Cortex of kidney (tissue), 1 donor: ENCODE measurements at places on chromosomes 7 and 10.

DNA sequence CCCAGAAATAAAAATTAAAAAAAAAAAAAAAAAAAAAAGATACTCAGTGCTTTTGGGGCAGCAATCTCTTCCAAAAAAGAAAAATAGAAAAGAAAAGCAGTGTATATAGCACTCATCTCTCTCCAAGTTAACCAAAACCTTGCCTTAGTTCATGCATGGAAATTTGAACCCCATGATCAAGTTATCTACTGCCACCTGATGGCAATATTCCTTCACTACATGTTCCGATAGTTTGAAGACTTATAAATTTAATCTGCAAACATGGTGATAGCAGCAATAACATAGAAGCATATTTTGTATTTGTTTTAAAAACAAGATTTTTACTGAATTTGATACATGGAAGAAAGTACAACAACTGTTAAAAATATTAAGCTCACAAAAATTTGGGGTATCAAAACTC lies 48.6 kb upstream of the SLIT1 start:
- no peak for DNase-seq

GRCh38 chr7:94482796-94483195 lies 26.8 kb upstream of the CASD1 start:
- no peak for DNase-seq

DNA sequence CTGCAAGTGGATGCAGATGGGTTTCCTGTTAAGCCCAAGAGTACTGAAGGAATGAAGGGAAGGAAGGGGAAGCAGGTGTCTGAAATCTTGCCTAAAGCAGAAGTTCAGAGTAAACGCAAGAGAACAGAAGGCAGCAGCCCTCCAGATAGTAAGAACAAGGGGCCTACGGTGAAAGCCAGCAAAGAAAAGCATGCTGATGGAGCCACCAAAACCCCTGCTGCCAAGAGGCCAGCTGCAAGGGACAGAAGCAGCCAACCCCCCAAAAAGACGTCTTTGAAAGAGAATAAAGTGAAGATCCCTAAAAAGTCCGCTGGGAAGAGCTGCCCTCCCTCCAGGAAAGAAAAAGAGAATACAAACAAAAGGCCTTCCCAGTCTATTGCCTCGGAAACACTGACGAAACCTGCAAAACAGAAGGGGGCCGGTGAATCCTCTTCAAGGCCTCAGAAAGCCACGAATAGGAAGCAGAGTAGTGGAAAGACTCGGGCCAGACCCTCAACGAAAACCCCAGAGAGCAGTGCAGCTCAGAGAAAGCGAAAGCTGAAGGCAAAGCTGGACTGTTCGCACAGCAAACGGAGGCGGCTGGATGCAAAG lies 152.5 kb downstream of the LCOR start:
- DNase-seq = no peak

GRCh38 chr7:116630932-116631671 lies 40.9 kb upstream of the MET start:
- no peak for DNase-seq

DNA sequence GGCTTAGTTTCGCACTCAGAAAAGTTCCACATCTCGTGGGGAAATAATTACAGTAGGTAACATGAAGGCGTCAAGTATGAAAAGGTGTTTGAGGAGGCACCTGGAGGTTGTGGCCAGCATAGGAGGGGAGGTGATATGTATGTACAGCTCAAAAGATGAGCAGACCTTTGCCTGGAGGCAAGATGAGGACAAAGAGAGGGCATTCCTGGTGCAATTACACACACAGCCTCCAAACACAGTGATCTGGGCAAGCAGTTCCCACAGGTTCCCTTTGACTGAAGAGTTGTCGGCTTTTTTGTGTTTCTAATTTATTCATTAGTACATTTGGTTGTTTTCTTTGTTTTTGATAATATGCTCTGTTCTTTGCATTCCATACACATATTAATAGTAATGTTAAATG lies 46.9 kb downstream of the CDK14 start:
- no peak for DNase-seq

DNA sequence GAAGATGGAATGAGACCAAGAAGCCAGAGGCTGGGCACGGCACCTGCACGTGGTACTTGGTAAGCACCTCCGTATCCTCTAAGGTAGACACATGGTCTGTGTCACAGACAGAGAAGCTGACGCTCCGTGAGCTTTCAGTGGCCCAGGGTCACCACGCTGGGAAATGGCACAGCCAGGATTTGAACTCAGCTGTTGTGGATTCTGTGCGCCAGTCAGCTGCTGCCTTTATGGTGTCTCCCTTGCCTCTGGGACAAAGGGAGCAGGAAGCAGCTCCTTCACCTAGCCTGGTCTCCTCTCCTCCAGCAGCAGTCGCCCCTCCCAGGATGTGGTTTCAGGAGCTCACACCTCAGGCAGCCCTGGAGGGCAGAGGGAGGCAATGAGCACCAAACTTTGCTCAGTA lies 110.8 kb downstream of the ARHGAP22 start:
- no peak for DNase-seq

DNA sequence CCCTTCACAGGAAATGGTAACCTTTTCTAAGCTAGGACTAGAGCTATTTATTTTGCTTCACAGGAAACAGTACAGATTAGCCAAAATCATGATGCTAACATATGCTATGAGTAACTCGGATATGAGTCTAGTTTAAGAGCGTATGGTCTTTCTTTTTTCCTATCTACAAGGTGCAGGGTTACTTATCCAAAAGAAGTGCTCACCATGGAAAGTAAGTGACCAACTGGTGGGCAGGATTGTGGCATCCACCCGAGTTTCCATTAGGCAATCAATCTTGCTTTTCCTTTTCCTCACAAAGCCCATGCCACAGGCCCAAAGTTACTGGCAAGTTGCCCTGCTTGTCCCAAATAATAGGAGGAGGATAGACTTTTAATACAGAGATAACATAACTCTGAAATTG lies 765.1 kb upstream of the POM121L12 start:
- no peak for DNase-seq

DNA sequence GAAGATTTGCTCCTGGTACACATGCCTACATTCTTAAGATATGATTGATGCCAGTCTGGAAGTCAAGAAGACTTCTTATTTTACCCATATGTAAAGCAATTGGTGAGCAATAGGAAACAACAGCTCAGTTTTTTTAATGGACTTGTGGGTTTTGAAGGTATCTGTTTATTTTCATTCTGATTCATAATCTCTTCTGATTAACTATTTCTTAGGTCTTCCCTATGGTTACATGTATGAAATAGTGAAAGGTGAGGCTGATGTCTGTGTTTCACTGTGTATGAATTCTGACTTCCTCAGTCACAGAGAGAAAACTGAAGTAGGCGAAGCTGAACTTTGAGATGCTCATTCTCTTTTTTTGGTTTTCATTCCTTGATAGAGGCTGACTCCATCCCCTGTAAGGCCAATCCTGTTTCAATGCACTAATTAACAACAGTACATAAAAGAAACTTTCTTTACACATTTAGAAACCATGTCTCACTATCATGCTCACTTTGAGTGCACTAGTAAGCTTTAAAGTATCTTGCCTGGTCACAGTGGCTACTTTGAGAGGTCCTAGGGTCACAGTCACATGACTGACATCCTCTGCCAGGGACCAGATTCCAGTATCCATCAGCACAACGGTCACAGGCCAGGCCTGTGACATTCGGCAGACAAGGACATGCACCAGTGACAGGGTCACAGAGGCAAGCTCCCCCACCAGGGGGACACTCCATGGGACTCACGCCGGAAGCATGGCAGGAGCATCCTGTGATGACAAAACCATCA lies 59.5 kb upstream of the LAMB1 start:
- DNase-seq = no peak

GRCh38 chr7:79820387-79820786 lies 314.2 kb upstream of the GNAI1 start:
- no peak for DNase-seq

DNA sequence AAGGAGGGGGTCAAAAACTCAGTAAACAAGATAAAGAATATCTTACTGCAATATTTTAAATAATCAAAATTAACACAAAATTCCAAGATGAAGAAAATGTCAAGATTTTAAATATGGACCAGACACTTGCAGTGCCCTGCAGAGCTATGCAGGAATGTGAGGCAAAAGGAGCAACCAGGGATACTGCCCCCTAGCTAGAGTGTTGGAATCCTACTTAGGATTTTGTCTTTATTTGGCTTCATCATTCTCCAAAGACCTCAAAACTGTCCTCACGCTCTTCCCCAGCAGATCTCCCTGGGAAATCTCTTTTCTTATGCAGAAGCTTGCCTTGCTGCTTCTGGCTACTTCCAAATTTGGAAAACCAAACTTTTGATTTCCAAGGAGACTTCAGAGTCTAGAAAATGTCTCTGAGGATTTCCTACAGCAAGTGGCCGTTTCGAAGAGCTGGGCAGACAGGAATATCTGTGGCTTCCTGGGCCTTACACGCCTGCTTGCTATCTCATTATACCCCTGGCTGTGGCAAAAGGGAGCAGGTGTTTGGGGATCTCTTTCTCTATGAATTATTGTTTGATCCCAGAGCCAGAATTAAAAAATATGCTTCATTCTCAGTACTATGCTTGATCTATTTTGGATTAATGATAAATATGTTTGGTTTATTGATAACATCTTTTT lies 232.2 kb upstream of the BMPER start:
- no peak for DNase-seq

DNA sequence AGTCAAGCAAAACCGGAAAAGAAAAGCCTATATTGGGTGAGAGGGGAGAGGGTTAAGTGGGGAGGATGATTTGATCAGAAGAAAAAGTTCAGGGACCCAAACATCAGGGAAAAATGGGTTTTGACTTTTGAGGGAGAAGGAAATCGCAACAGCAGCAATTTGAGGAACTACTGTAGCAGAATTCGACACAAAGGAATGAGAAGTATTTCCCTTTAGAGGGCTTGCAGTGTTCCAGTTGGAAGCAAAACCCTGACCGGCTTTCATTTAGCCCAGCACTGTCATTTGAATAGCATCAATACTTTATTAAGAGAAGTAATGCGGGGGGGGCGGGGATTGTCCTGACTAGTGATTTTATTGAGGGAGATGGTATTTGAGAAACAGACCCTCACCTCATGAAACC lies 37.2 kb upstream of the GATA3 start:
- DNase-seq = no peak

- no peak for DNase-seq
Measured at GRCh38 chr7:129118976-129119375, 25.5 kb upstream of the TSPAN33 start.

GRCh38 chr10:7015457-7015856 lies 395.4 kb downstream of the SFMBT2 start:
- no peak for DNase-seq
